ENCODE measurements at places on chromosomes 4 and X.

DNA sequence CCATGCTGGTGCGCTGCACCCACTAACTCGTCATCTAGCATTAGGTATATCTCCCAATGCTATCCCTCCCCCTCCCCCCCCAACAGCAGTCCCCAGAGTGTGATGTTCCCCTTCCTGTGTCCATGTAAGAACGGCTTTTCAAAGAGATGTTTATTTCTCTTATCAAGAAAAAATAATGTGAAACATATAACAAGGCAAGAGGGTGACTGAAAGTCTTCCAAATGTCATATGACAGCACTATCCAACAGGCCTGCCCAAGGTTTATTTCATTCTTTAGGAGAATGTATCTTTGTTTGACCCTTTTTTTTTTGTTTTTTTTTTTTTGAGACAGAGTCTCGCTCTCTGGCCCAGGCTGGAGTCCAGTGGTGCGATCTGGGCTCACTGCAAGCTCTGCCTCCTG lies 29.9 kb upstream of the REPS2 start:
- no peak for DNase-seq

GRCh38 chrX:136162827-136163570 lies 15.7 kb downstream of the FHL1 start:
- DNase-seq = no peak

DNA sequence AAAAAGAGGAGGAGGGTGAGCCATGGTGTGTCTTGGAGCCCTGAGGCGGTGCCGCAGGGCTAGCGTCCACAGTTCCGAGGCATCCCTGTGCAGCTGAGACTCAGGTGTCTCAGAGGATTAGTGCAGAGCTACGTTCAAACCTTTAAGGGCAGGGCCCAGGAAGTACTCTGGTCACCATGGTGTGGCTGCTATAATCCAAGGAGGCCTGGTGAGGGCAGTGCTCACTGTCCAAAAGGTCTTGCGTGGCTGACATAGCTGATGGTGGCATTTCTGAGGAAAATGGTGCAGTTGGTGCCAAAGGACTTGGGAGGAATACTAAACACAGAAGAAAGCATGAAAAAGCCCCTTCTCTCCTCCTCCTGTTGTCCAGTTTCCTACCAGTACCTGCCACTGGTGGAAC lies 146.9 kb downstream of the DCHS2 start:
- DNase-seq = no peak

DNA sequence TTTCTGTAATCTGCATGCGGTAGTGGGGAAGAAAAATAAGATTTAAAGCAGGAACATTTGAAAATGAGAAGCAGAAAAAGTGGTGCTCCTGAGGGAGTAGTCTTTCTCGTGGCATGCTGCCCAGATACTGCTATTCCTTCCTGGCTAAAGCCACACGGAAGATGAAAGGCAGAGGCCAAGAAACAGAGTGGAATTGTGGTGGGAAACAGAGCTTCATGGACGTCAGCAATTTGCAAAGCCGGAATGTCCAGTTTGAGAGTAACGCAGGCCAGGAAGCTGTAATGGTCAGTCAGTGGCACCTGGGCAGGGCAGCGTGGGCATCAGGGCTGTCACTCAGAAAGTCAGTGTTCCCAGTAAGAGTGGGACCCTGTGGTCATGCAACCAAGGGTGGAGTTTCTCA lies 63.7 kb upstream of the FMR1 start:
- peak; percentile 11 for DNase-seq

GRCh38 chr4:70838666-70839588 lies 763 bp downstream of the GRSF1 start:
- DNase-seq = no peak

GRCh38 chr4:131337936-131338335 lies 1811.2 kb upstream of the PCDH10 start:
- no peak for DNase-seq

DNA sequence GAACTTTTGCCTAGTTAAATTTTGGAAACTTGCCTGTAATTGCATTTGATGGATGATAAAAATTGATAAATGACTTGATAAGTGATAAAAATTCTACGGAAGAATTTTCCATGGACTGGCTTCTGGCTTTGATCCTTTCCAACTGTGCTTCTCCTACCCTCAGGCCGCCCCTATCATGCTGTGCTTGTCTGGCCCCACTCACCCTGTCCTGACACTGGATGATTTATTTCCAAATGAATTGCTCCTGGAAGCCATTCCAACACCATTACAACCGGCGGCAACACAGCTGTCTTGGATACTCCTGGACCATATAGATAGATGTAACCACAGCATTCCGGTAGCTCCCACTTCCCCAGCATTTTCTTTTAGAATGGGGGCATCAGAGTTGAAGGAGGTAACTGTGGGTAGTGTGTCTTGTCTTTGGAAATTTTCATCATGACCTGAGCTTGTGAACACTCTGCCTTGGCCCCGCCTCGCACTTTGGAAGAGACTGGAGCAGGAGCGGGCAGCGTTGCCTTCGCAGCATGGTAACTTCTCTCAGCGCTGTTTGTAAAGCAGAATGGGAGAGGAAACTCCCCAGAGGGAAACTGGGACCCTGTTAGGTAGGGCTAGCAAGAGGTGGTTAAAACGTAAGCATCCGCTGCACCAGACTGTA lies 77.4 kb downstream of the TBL1X start:
- DNase-seq = no peak

- DNase-seq = no peak
These were observed 3.8 kb downstream of the MAEA start for GRCh38 chr4:1293531-1293941.

- no peak for DNase-seq
These were observed 243.8 kb upstream of the JADE1 start for GRCh38 chr4:128565565-128566186.

GRCh38 chrX:24285082-24285481 lies 28.8 kb downstream of the SUPT20HL2 start:
- DNase-seq = no peak

DNA sequence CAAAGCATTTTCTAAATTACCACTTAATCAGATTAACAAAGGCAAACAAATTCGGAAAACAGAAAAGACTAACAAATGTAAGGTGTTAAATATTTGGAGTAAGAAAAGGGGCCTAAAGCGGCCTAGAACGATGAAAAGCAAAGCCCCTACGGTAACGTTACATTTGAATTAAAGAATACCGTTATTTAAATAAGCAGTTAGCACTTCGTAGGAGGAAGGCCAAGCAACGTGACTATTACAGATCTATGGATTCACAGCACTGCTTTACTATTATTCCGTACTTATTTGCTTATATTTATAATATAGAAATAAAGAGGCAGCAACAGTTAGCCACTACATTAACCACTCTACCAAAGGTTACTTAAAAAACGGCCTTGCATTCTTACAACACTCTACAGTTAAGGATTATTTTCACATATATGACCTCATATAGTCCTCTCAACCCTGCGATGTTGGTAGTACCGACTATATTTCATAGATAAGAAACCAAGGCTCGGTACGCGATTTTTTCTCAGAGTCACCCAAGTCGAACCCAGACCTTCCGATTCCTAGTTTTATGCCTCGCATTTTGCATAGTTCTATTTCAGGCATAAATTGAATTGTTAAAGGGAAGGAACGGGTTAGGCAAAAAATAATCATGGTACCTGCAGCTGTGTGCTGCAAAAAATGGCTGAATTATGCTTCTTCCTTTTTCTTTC lies 2.9 kb downstream of the KLHL15 start:
- no peak for DNase-seq

- no peak for DNase-seq
These were observed 56.7 kb downstream of the SPINK2 start for GRCh38 chr4:56764775-56765174.

DNA sequence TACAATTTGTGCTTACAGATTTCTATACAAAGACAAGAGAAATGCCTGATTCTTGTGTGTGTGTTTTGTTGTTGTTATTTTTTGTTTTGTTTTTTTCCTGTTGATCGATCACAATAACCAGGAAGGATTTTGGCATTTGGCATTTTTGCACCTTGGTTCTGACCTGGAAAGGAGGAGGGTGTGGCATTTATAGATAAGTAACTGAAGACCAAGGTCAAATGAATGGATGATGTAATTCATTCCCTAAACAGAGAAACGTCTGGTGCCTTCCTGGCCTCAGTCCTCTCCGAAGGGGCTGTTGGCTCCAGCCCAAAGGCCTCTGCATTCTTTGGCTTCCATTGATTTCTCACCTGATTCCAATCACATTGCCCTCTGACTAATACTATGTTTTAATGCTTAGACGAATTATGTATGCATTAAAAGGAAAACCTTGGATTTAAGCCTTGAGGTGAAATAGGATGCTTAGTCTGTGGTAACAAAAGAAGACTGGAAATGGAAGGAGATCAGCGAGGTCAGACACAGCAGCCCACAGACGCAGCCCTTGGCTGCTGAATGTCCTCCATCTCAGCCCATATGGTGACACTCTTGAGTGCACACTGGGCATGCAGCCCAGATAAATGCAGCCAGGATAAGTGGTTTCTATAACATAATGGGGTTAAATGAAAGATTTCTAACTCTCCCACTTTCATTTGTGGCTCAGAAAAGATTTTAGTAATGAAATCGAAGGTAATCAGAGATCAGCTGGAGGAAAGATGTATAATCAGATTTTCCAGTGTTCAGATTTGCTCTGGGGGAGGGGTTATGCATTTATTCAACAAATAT lies 60.5 kb upstream of the TRIM2 start:
- no peak for DNase-seq

DNA sequence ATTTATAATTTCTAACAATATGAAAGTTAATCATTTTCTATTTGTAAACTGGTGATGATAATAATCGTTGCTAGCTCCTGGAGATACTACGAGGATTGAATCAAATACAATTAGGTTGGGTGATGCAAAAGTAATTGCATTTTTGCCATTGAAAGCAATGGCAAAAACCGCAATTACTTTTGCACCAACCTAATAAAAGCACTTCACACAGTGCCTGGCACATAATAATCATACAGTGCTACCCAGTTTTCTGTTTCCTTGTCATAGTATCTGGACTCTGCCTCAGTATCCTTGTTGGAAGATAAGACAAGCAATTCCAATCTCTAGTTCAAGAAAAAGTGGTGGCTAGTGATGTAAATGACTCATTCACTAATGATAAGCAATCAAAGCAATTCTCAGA lies 176.8 kb upstream of the TRPC5 start:
- DNase-seq = no peak

- no peak for DNase-seq
These were observed 50.2 kb downstream of the DDX3X start for GRCh38 chrX:41384051-41384705.

Measured in forelimb muscle (tissue), 1 donor.